Suppressor macrophage (primary cell): ENCODE measurements at places on chromosomes 11 and 22.

DNA sequence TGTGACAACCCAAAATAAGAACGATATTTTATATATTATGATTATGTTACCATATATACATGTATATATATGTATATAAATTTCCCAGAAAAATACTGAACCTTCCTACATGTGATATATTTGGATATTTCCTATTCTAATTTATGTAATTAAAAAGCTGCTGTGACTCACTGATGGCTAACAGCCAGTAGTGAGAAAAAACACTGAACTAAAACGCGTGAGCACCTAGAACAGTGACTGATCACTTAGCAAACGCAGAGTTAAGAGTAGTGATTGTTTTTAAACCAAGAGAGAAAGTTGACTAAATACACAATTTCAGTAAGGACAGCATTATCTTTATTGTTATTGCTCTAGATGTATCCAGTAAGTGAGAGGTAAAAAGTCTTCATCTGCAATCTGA, 213.8 kb downstream of the TMEM135 start:
- DNase-seq: no peak

- no peak for DNase-seq
Measured at GRCh38 chr11:64803846-64804345, 882 bp upstream of the MAP4K2 start.

DNA sequence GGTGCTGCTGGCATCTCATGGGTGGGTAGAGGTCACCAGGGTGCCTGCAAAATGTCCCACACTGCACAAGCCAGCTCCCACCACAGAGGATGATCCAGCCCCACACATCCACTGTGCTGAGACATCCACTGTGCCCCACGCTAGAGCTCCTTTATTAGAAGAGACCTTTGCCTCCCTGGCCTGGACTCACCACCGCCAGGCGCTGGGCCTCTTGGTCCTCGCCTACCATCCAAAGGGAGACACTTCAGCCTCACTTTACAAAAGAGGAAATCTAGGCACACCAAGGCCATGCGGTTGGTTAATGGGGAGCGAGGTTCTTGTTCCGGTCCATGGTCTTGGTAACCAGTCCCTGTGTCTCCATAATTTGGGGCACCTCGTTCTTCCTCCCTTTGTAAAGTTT, 3.4 kb upstream of the ANO1 start:
- DNase-seq: no peak

DNA sequence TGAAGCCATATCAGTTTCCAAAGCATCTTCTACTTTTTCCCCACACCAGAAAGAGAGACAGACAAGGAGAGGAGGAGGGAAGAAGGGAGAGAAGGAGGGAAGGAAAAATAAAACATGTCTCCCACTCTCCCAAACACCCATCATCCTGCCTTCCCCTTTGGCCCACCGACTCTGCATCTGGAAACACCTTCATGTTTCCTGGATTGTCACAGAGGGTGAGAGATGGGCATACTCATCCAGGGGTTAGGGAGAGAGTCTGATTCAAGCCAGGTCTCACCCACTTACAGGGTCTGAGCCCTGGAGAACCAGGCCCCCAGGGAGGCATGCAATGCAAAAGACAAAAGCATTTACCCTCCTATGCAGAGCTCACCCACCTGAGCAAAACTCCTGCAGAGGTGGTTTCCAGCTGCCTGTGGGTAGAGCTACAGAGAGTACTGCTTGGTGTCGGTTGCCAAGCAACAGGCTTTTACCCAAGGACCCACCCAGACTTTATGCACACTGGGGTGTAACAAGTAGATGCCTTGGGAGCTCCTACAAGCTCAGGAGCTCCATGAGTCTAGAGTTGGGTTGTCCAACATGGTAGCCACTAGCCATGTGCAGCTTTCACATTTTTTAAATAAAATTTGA, 33.4 kb downstream of the MN1 start:
- DNase-seq: no peak

GRCh38 chr11:11987503-11988022, 20.9 kb downstream of the DKK3 start:
- DNase-seq: no peak

- no peak for DNase-seq
Measured at GRCh38 chr11:113974741-113975470, at the start of gene HTR3A. Gene HTR3A, plus strand, starts transcription at chr11:113975108. Its CDS starts 218 bp downstream, at chr11:113975326.
